Activated naive CD4-positive, alpha-beta T cell (primary cell): ENCODE measurements at places on chromosomes 2 and 18.

- no peak for DNase-seq
Measured at GRCh38 chr2:196849895-196850294, 40.7 kb upstream of the C2orf66 start.

- no peak for DNase-seq
Measured at GRCh38 chr18:47323158-47323557, 71.7 kb upstream of the SKOR2 start.

GRCh38 chr2:112979731-112980130, 1.9 kb downstream of the IL36G start:
- DNase-seq: no peak

- DNase-seq: no peak
Measured at GRCh38 chr2:36044411-36044810, 311.2 kb upstream of the CRIM1 start.

DNA sequence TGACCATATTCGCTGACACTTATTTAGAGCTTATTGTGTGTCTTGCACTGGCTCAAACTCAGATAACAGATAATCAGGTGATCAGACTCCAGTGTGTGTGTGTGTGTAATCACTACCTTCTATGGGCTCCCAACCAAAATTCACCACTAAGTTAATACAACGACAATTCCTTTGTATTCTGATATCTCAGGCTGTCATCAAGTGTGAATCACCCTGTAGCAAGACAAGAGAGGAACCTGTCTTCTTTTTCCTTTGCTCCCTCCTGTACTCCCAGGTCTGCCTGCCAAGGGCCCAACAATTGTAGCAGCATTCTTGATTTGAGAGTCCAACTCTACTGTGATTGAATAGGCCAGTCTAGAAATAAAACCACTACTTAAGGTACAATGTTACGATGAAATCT, 25.8 kb downstream of the ITGB6 start:
- DNase-seq: no peak

DNA sequence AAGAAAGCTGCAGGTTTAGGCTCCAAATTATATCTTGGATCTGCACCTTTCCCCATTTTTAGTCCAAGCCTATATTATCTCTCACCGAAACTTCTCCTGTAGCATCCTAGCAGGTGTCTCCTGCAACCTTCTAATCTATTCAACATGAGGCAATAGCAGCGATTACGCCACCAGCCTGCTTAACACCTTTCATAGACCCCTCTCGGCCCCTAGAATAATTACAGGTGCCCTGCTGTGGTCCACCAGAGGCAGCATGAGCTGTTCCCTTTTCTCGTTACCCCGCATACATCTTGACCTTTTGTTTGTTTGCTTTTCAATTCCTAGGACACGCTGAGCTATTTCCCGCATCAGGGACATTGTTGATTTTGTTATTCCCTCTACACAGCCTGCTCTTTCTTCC, 361.9 kb downstream of the CYRIA start:
- no peak for DNase-seq

GRCh38 chr2:40487602-40488001, 35.7 kb upstream of the SLC8A1 start:
- no peak for DNase-seq

DNA sequence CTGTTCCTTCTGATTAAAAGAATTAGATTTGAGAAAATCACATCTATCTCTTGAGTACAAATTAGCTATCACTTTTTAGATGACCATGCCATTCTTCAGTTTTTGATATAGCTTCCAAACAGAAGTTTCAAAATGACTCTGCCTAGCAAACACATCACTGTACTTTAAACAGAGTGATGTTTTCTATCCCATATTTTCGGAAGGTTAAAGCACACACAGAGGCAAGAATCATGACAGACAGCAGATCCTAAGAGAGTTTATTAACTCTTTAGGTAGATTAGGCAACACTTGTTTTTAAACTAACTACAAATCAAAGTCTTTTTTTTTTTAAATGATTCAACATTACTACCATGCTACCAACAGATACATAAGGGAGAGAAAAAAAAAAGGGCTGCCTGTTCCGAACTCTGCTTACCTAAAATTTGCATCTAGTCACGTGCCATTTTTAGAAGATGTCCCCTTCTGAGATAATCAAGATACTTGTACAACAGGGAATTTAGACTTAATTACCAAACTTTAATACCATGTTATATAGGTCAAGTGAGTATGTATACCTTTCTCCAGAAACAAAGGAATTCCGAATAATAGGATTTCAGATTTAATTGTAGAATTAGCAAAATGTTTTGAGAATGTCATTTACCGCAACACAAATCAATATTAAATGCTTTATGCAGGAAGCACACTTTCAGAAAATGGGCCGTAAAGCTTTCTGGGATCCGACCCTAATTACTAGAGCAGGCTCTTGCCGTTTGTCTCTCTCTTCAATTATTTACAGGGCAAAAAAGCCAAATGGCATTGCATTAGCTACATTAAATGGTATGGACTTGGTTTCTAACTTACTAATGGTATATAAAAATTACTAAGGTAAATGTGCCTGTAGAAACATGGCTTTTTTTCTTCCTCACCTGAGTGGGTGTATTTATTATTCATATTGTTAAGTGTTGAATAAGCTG, 2.6 kb downstream of the RBMS1 start:
- no peak for DNase-seq

GRCh38 chr2:96554293-96555145, 18.0 kb downstream of the ARID5A start:
- peak; percentile 66 for DNase-seq

DNA sequence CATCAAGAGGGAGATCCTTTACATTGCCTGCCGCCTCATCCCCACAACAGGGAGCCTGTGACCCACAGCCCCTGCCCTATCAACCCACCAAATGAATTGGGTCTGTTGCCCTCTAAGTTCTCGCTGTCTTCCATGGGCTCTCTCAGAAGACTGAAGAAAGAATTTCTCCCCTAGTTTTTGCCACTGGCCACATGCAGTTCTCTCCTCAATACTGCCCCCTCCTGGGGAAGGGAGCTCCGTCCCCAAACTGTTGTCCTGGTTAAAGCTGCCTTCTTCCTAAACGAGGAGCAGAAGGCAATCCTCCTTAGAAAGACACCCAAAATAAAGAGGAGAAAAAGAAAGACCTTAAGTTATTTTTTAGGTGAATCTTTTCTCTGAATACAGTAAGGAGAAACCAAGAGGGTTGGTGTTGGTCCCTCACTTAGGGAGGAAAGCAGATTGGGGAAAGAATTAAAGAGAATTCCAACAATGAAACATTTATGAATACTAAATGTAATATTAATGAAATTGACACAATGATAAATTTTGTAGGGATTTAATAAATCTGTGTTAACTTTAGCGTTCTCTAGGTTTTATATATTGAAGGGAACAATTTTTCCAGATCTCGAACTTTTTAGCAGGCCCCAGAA, 31.1 kb upstream of the SATB2 start:
- DNase-seq: no peak

GRCh38 chr2:147017951-147018645, 826.7 kb upstream of the ACVR2A start:
- DNase-seq: no peak

- no peak for DNase-seq
Measured at GRCh38 chr2:176614930-176615329, 345.7 kb downstream of the MTX2 start.

DNA sequence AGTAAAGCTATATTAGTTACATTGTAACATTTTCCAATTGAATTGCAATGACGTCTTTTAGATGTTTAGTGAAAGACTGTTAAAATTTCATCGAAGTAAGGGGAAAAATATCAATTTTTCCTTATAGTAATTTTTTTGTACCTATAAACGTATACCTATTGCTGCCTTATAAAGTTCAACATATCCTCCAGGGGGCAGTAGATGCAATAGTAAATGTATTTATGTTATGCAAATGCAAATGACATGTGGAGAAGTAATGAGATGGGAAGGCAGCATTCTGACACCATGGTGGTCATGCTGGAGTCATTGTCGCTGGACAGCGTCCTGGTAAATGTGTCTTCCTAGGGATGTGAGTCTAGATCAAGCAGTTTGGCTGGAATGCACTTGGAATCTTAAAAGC, 38.7 kb downstream of the MSTN start:
- no peak for DNase-seq

- DNase-seq: no peak
Measured at GRCh38 chr18:10458691-10459090, 4.3 kb downstream of the APCDD1 start.

- no peak for DNase-seq
Measured at GRCh38 chr2:169086893-169087467, 17.6 kb downstream of the DHRS9 start.

- DNase-seq: no peak
Measured at GRCh38 chr2:236908439-236909192, 177.1 kb upstream of the COPS8 start.
